Fibroblast of upper back skin (primary cell): ENCODE measurements at places on chromosomes 3 and 15.

GRCh38 chr3:775178-775880, 317.5 kb upstream of the CNTN6 start:
- no peak for DNase-seq

DNA sequence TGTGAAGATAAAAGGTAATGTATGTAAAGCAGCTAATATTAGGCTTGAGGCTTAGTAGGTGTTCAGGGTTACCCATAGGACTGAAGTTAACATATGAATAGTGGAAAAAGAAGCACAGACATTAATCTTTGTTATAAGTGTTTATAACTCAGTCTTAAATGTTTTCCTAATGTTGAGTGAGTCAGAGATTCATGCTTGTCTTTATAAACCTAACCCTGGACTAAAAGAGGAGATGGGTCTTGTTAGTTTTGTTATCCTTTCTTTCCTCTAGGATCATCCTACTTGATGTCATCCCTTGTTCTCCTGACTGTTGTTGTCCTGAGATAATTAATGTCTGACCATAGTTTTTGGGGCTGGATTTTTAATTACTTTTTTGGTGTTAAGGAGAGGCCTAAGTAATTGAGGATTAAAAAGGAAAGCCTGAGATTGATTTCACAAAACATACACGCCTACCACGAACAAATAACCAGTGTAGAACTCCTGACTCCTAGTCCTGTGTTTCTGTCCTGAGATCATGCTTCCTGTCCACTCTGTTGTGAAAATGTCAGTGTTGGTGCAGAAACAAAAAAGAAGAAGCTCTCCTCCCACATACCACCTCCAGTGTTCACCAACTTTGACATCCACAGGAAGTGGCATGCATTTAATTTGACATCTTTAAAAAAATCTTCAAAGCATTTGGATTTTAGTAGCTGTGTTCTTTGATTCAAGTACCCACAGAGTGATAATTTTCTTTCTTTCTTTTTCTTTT, 8.4 kb downstream of the MITF start:
- DNase-seq, result no peak

- no peak for DNase-seq
Observed at GRCh38 chr3:20322085-20322484, 136.1 kb upstream of the SGO1 start.

DNA sequence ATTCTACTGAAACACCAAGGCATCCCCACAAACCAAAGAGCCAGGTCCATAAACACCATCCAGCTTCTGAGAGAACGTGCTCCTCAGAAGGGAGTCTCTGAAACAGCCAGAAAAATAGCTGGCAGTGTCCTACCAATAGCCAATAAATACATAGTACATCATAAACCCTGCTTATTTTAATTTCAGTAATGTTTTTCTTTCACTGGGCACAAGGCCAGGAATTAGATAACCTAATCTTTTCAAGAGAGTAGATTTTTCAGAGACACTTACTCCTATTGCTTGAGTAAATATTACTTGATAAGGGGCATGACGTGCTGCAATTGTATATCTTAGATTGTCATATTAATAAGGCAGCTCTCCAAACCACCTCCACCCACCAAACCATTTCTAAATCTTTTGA, 22.7 kb downstream of the GADL1 start:
- no peak for DNase-seq

DNA sequence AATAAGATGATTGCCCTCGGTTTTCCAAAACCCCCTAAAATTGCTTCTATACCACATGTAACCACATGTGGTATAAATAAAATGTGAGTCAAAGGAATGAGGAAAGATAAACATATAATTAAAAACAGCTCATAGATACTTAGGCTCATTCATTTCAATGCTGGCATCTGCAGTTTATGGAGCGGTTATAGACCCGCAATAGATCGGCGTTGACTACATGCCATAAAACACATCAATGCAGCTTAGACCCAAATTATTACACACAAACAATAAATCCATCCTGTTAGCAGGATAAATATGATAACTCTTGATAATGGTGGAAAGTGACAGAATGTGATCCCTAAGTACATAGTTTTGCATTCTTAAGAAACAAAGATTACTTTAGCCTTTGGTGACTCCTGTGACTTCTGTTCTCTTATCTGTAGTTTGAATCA, 143.7 kb downstream of the NR2F2 start:
- DNase-seq, result no peak

GRCh38 chr15:69637818-69638217, 185.2 kb downstream of the RPLP1 start:
- DNase-seq, result no peak

DNA sequence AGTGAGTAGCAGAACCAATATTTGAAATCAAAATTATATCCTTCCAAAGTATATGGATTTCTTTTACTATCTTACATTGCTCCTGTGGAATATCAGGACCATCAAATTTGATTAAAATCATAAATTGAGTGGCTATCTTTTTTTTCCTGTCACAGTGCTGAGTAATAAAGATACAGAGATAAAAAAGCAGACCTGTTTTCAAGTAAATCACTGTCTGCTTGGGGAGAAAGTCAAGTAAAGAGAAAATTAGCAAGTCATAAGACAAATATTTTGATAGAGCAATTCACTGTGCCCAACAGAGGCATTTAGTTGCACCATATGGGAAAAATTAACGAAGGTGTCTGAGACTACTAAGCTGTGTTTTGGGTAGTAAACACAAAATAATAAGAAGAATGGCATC, 933.7 kb downstream of the NTRK3 start:
- no peak for DNase-seq

DNA sequence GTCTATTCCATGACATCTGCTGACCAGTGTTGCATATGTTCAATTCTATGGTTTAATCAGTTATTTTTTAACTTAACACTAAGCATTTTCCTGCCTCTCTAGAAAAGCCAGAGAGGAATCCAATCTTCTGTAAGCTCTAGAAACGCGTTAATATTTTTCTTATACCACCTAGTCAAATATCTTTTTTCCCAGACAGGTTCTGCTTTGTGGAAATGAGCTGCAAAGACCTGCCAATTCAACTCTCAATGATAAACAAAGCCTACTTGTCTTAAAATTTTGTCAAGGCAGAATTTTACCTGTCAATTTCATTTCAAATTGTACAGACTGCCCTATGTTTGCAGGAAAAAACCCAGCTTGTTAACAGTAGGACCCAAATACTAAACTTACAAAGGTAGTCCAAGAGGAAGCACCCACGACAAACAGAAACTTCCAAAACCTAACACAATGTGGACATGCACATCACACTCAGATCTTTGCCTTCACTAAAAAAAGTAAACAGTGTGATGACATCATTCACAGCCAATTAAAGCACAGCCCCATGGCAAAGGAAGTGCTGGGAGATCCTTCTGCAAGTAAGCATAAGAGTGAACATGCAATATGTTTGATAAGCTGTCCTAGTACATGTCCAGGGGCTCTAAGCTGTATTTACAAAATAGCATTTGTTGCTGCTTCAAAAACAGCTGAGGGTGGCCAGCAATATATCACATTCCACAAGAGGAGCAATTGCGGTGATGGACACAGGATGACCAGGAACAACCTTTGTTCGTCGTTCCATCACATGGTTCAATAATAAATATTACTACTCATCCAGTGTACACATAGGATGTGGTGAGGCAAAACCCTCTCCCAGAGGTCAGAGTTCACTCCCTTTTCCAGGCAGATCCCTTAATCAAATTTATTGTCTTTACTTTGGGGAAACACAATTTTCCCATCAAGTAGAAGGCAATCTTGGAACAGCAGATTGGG, 139.4 kb upstream of the TSC22D2 start:
- no peak for DNase-seq

DNA sequence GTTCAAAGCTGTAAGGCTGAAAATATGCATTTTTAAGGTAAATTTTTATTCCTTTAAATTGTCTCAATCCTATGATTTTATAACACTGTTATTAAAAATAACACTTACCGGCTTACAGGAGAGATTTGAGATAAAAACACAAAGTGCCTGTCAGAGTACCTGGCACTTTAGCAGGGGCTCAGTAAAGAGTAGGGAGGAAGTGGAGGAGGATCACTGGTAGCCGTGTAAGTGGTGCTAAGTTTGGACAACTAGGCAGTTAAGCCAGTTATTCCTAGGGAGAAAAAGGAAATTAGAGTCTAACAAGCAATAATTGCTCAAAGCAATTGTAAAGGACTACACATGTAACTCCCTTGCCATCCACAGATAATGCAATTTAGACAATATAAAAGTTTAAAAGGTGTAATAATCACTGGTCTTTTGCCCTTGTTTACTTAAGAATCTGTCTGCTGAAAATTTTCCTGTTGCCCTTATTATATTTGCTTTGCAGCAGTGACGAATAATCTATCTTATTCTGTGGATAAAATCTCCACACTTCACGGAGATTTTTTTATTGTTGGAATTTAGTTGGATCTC, 204.8 kb downstream of the CDIN1 start:
- no peak for DNase-seq

DNA sequence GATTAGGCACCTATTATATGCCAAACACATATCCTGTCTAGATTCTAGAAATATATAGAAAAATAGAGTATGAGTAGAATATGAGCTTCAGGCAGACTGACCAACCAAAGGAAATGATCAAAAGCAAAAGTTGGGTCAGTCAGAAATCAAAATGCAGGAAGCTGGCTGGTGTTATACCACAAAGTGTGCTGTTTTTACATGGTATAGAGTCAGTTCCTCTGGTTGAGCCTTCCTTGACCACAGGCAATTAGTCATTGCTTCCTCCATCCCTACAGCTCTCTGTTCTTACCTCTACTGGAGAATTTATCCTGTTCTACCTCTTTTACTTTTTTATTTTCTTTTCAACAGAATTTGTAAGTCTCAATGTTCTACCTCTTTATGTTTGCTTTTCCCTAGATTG, 149.8 kb downstream of the TMCO5A start:
- DNase-seq, result peak; percentile 57
